ENCODE measurements at places on chromosomes 4 and X. TPM values are rescaled to one million over a fixed set of nuclear protein-coding genes. Genes with fewer than 3 reads are reported as not detected.

GRCh38 chrX:71111141-71111843 lies at the start of gene IL2RG:
Gene IL2RG, minus strand, starts transcription at chrX:71111577. Its CDS starts 38 bp downstream, at chrX:71111539.
- no peak for DNase-seq

The PWWP3B gene
- total RNA-seq = 2.5 TPM

- DNase-seq = no peak
These were observed 52.8 kb downstream of the APOO start for GRCh38 chrX:23854945-23855344.

- no peak for DNase-seq
These were observed 33.8 kb upstream of the FGFR3 start for GRCh38 chr4:1759170-1759817.

DNA sequence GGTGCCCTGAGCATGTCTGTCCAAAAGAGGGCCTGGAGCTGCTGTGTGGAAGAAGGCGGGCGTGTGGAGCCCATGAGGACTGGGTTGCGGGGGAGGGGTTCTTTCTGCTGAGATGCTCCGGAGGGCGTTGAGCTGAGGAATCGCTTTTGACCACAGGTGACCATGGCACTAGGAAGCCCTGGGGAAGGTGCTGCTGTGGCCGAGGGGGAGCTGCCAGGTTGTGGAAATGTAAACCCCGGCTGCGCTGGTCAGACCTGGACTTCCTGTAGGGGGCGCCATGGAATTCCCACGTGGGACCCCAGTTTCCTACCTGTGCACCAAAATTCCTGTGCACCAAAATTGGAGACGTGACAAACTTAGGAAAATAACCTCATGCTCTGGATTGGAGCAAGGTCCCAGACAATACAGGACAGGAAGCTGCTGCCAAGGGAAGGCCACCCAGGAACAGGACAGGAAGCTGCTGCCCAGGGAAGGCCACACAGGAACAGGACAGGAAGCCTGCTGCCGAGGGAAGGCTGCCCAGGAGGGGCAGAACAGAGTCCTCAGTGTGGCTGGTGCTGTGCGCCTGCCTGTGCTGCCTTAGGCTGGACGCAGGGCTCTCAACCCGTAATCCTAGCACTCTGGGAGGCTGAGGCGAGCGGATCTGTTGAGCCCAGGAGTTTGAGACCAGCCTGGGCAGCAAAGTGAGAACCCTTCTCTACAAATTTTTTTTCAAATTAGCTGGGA lies 28.4 kb upstream of the UVSSA start:
- no peak for DNase-seq

- no peak for DNase-seq
These were observed 1449.6 kb downstream of the C4orf33 start for GRCh38 chr4:130545596-130545995.

- no peak for DNase-seq
These were observed 953 bp downstream of the EPGN start for GRCh38 chr4:74309223-74309622.

GRCh38 chrX:18016941-18017340 lies 155.8 kb upstream of the RAI2 start:
- DNase-seq = no peak

The LEF1 gene
- total RNA-seq = 12.5 TPM

DNA sequence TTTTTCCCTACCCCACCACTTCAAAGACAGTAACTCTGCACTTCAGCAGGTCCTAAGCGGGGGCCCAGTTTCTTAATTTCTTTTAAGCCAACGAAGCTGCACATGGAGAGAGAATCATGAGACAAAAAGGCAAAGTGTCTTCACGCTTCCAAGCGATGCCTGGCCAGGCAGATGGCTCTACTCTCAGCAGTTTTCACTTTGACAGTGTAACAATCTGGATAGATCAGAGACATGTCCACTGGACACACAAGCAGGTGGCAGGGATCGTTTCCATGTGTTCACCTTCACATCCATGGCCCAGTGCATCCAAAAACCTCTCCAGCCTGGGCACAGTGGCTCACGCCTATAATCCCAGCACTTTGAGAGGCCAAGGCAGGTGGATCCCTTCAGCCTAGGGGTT lies 27.8 kb downstream of the PPP2R2C start:
- no peak for DNase-seq

- no peak for DNase-seq
These were observed 16.0 kb downstream of the CCNQ start for GRCh38 chrX:153582896-153583295.

The HMX1 gene
- total RNA-seq = not detected

The CTAG1B gene
- total RNA-seq = not detected

The TIGD2 gene
- 4.4 TPM for total RNA-seq

DNA sequence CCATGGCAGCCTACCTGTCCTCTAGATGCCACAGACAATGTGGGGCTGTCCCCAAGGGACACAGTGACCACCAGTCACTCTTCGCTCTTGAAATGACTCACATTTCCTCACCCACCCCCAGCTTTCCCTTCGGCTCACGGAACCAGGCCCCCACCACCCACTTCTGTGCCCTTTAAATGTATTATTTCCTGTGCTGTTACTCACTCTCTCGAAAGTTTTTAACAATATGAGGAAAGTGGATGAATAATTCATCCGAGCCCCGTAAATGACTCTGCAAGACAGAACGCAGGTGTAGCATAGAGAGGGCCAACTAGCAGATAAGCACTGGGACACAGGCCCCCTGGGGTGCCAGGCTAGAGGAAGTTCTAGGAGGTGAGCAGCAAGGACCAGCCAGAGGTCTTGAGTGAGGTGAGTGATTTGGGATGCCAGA lies 179.5 kb upstream of the TBL1X start:
- DNase-seq = no peak

GRCh38 chr4:57103051-57103450 lies 7.1 kb downstream of the IGFBP7 start:
- no peak for DNase-seq

DNA sequence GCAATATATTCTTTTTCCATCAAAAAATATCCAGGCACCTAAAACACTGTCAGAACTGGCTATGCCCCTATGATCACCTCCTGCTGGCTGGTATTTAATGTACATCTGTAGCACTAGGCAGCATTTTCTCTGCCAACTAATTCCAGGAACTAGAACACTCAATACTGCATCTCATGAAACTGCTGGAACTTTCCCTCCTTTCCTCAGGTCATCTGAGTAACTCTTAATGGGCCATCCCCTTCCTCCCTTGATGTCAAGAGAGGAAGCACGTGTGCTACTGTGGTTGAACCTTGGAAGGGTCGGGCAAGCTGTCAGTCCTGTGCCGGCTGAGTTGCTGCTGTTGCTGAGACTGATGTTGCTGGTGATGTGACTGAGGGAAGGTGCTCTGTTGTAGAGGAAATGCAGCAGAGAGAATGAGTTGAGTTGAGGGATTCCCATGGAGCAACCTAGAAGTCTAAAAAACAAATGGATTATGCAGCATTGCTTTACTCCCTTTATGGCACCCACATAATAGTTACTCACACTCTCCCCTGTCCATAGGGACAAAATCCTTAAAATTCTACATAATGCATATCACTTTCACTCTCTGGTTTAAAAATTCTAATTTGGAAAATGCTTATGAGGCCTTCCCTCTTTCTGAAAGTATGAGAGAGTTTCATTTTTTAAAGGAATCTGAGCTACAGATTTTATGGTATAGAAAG lies 39.5 kb downstream of the TMEM165 start:
- no peak for DNase-seq

DNA sequence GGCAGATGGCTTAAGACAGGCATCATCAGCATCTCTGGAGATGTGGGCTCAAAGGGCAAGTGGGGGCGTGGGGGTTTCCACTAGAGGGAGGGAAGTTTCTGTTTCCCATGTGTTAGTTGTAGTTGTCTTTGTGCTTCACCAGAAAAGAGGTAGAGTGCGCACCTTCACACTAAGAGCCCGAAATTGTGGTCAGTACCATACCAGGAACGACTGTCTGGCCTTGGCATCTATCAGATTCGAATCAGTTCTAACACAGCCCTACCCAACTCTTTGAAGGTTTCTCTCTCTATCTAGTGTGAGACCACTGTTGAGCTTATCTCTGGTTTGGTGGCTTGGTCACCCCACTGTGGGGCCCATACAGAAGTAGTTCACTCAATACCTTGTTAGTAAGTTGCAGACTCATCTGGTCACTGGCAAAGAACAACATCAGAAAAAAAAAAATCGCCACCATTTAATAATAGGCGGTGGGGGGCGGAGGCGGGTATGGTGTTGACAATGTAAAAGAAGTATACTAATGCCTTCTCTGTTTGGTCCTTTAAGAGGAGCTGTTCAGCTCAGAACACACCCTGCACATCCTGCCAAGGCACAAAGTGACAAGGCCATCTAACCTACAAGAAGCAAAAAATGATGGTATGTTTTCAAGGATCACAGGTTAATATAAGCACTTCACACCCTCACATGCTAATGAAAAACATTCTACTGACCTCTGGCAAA lies 71.1 kb downstream of the NYX start:
- DNase-seq = no peak

DNA sequence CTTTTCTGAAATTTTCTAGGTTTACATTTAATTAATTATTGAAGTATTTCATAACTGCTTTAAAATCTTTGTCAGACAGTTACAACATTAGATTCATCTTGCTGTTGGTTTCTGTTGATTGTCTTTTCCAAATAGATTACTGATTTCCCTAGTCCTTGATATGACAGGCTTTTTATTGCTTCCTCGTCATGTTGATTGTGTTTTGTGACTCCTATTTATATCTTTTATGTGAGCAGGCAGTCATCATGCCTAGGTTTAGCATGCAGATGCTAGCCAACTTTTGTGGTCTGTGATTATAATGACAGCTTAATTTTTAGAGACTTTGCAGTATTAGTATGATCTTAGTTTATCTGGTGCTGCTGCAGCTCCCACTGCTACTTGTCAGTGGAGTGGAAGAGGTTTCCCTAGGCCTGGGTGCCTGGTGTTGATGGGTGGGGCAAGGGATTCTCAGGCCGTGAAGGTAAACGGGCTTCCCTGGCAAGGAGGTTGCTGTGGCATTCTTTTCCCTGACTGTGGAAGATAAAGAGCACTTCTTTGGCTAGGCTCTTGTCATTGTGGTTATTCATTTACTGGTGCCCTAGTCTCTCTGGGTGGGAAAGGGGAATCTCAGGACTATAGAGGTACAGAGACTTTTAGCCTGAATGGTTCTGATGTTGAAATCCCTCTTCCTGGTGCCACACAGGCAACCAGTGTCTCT lies 65.7 kb downstream of the SERPINA7 start:
- no peak for DNase-seq

- no peak for DNase-seq
These were observed at the start of gene FRMPD4 for GRCh38 chrX:12138361-12139313. Gene FRMPD4, plus strand, starts transcription at chrX:12138473. Its CDS starts 499 bp downstream, at chrX:12138972.

The SHROOM4 gene
- total RNA-seq = 10.1 TPM

DNA sequence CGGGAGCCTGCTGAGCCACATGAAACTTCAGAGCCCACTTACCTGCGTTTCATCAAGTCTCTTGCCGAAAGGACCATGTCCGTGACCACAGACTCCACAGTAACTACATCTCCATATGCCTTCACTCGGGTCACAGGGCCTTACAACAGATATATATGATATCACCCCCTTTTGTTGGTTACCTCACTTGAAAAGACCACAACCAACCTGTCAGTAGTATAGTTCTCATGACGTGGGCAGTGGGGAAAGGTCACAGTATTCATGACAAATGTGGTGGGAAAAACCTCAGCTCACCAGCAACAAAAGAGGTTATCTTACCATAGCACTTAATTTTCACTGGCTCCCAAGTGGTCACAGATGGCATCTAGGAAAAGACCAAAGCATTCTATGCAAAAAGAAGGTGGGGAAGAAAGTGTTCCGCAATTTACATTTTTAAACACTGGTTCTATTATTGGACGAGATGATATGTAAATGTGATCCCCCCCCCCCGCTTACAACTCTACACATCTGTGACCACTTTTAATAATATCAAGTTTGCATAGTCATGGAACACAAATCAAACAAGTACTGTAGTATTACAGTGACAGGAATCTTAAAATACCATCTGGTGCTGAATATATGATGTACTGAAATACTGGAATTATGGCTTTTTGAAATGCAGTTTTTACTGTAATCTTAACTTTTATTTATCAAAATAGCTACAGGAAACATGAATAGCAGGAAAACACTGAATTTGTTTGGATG lies 129.9 kb downstream of the TET2 start:
- no peak for DNase-seq

DNA sequence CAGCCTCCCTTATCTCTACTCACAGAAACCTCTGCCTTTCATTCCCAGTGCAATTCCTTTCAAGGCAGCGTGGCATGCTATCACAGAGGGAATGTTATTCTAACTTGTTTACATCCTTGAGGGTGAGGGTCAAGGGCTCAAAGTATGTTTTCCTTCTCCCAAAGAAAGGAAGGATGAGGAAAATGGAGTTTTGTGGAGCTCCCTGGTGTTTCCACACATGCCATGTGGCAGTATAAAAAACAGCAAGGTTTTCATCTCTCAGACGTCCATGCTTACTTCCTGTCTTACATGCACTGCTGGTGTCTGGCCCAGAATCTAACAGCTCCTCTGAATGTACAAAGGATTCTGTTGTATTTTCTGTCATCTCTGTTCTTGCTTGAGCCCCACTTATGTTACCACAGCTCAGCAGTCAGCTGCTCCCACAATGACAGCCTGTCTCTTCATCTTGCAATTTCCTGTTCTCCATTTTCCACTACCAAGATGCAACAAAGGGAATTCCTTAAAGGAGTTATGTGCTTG lies 128.0 kb downstream of the SNCA start:
- no peak for DNase-seq

DNA sequence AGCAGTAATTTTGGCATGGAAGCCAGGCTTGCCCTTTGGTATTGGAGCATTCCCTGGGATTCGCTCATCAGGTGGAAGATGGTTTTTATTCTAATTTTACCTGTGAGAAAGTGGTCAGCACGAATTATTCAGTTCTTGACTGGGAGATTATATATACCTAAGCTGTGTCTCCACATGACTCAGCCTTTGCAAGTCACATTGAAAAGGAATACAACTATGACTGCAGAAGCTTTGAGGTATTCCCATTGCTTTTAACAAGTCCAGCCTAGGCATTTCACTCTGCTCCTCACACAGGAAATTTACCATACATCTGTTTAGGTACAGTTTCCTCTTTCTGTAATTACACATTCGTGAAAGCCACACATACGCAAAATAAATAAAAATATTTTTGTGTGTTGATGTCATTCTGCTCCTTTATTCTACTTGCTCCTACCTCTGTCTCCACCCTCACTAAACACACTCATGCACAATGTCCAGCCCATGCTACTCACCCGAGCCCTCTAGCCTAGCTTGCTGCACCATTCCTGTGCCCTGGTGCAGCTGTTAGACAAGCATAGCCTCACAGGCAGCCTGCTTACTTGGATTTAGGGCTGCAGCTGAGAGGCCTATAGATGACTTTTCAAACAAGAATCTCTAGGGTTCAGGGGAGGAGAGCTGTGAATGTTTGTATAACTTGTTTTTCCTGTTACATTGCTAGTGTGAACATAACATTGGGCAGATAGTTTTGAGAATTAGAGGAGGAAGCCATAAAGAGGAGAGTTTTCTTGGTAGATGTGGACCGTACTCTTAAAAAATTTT lies 504.4 kb upstream of the FAT1 start:
- no peak for DNase-seq

DNA sequence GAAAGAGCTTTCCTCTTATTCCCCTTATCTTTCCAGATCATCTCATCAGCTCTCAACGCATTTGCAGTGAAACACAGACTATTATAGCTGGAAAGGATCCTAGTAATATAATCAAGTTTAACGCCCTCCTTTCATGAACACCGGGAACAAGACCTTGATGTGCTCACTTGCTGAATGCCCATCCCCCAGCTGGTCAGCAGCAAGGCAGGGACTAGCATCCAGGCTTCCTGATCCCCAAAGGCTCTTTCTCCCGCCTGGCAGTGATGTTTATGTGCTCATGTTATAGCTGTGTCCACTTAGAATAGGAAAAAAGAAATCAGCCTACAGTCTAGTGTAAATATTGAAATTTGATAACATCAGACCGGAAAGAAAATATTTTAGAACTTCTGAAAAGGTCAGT lies 24.6 kb downstream of the GPC4 start:
- DNase-seq = no peak

The TMEM31 gene
- total RNA-seq = not detected
